ACHN (cell line): ENCODE measurements at places on chromosomes 4 and X.

DNA sequence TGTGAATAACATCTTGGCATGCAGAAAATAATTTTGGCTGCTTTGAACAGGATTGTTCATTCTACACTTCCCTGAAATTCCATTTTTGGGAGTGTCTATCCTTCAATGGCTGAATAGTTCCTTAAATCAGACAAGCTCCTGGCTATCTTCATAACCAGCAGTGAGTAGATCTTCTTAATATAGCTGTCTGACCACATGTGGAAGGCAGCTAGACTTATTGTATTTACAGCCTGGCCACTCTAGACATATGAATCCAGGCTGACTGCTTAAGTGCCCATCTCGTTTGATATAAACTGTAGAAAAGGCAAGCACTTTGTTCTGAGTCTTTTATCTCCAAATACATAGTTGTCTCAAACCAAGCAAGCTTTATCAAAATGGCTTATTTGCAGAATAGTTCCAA lies 40.0 kb downstream of the PWWP3B start:
- no peak for DNase-seq

GRCh38 chr4:18390655-18391353 lies 369.2 kb upstream of the LCORL start:
- DNase-seq: peak; percentile 29

- DNase-seq: no peak
These were observed 21.4 kb upstream of the NSUN7 start for GRCh38 chr4:40728333-40728732.

GRCh38 chr4:91123742-91124141 lies 996.5 kb downstream of the CCSER1 start:
- DNase-seq: no peak

- DNase-seq: no peak
These were observed 444.7 kb upstream of the RPS6KA3 start for GRCh38 chrX:20711366-20711765.

DNA sequence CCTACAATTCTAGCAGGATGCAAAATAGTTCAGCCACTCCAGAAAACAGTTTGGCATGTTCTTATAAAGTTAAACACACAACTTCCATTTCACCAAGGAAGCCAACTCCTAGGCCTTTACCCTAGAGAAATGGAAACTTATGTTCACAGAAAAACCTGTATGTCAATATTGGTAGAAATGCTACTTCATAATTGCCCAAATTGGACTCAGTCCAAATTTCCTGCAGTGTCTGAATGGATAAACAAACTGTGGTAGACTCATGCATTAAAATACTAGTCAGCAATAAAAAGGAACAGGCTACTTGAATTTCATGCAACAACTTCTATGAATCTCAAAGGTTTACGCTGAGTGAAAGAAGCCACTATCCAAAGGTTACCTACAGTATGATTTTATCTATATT lies 1738.8 kb upstream of the IGFBP7 start:
- no peak for DNase-seq

DNA sequence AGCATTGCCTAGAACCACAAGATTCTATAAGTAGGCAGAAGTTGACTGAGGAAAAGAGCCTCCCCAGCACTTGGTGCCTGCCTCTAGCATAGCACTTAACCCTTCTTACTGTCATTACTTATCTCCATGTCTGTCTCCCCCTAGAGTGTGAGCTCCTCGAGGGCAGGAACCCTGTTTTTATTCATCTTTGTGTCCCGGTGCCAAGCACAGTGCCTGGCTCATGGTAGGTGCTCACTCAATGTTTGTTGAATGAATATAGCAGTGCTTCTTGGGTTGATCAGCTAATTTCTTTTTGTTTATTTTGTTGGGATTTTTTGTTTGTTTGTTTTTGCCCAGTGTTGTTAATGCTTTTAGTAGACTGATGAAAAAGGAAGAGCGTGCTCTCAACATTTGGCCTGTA lies 30.3 kb downstream of the KLF3 start:
- DNase-seq: no peak

DNA sequence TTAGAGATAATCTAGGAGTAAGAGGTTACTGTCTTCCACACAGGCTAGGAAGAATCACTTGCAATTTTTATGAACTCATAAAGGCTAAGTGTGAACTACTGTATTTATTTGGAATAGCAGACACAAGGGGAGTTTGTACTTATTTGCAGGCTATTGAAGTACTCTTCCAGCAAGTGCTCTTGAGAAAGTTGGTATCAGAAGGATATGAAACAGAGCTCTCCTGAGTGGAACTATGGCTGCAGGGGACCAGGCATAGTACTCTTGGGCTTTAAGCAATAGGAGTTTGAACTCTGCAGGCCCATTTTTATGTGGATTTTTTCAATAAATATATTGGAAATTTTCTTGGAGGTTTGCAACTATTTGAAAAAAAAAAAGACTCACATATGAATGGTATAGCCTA lies 756.3 kb upstream of the ATOH1 start:
- DNase-seq: no peak

DNA sequence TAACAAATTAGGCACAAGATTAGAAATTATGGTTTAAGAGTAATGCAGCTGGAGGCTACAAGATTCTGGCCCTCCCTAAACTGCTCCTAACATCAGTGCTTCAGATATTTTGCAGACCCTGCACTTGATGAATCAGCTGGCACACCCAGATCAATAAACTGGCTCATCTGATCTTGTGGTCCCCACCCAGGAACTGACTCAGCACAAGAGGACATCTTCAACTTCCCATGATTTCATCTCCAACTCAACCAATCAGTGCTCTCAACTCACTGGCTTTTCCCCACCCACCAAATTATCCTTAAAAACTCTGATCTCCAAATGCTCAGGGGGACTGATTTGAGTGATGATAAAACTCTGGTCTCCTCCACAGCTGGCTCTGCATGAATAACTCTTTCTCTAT lies 21.7 kb upstream of the TMEM33 start:
- no peak for DNase-seq

GRCh38 chr4:40656201-40656863 lies 26.7 kb upstream of the RBM47 start:
- no peak for DNase-seq

DNA sequence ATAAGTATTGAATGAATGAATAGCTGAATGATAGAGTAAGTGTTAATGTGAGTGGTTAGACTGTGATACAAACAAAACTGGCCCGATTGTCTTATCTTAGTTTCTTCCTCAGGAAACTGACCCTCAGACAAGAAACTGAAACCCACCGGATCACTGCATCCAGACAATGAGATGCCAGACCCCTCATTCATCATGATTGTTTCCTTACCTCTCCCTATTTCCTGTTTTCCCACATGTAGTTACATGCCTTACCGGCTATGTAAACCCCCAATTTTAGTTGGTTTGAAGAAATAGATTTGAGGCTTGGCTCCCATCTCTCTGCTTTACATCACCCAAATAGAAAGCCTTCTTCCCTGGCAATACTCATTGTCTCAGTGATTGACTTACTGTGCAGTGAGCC lies 218.9 kb upstream of the PPP1R2C start:
- DNase-seq: no peak

- no peak for DNase-seq
These were observed 268.7 kb downstream of the MAPK10 start for GRCh38 chr4:86091201-86091600.

- peak; percentile 30 for DNase-seq
These were observed 126.8 kb downstream of the NFKB1 start for GRCh38 chr4:102627831-102628523.

- peak; percentile 0 for DNase-seq
These were observed 82.0 kb downstream of the NAP1L3 start for GRCh38 chrX:93591398-93591797.
